NCI-H524 treated with DMSO at 0.1 percent for 48 hours (cell line): ENCODE measurements at places on chromosomes 4 and X.
A peak's percentile ranks its signal among the peaks of the same experiment; 100 is the strongest.

GRCh38 chr4:75924309-75924827 lies 16.4 kb downstream of the NAAA start:
- no peak for DNase-seq

DNA sequence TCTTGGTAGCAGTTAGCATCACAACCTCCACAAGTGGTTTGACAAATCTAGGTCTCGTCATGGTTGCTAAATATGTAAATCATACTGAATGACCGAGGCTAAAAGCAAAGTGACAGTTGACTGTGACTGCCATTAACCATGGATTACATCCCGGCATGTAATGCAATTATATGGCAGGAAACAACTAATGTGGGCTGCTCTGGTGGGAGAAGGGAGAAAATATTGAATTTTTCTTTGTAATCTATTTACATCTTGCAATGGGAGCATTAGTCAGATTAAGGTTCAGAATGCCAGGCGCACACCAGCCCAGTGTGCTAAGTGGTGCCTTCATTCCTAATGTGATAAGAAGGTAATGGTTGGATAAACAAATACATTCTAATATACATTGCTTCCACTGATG lies 35.8 kb downstream of the UNC5C start:
- no peak for DNase-seq

DNA sequence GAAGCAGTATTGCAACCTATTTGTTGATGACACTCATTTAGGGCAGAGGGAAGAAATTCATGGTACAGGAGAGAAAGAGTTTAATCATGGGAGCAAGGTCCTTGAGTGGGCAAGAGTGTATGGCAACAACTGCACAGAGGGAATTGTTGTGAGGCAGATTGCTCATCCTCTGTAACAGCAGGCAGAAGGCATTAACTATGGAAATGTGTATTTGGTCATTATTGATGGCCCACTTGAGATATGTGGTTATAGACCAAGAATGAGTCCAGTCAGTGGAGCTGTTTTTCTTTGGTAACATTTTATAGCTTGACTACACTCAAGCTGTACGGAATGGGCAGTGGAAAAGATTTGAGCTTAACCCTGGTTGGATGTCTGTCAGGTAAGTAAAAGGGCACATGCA lies 15.9 kb downstream of the PLRG1 start:
- DNase-seq, result no peak

- DNase-seq, result no peak
Measured at GRCh38 chr4:77007358-77008230, 58.0 kb downstream of the SEPTIN11 start.

DNA sequence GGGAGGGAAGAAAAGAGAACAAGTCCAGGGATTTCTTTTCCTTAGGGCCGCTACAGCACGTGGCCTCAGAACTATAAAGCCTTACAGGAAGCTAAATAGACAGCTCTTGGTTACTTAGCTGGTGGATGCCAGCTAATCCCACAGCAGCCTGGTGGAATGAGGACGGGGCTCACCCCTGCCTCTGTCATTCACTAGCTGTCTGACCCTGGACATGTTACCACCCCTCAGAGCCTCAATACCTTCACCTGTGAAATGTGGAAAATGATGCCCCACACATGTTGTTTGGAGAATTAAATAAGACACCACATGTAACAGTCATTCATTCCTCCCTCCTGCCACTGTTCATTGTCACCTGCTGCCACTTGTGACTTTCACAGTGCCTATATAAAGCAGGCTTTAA lies 15.7 kb downstream of the CCKAR start:
- DNase-seq, result no peak

DNA sequence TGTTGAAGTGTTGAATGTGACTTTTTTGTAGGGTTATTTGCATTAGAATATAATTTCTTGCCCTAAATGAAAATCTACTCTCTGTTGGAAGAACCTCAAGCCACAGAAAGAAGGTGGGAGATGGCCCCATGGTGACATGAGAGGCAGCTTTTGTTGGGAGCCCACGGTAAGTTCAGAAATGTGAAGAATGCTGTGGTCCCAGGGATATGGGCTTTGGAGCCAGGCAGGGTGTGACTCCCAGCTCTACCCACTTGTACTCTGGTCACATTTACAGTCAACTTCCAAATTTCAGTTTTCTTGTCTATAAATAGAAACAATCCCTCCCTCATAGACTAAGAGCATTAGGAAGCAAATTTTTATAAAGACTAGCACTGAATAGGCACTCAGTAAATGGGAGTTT lies 177.8 kb downstream of the RAB28 start:
- DNase-seq, result no peak

- DNase-seq, result no peak
Measured at GRCh38 chrX:134601240-134601765, 57.0 kb downstream of the PLAC1 start.

DNA sequence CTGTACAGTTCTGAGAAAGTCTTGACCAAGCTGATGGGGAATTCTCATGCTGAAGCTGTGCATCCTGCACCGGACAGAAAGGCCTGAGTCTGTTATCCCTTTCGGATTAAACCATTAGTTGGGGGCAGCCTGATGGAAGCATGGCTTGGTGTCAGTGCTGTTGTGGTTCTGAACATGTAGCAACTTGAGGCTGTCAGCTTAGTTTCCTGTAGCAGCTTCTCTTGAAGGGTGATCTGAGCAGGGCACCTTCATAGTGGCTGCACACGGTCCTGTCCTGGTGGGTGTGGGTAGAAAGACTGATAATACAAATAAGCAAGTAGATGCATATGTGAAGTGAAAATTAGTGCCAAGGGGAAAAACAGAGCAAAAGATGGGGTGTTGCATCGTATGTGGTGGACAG lies 11.7 kb downstream of the KIAA0232 start:
- DNase-seq, result no peak

DNA sequence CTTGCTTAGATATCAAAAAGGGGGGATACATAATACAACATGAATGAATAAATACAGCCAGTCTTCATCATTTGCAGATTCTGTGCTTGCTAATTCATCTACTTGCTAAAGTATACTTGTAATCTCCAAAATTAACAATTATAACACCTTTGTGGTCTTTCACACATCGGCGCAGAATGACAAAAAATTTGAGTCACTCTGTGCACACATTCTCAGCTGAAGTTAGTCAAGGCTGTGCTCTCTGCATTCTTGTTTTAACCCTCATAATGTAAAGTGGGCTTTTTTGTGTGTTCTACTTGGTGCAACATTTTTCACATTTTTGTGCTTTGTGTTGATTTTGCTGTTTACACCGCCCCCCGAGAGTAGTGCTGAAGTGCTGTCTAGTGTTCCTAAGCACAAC lies 65.8 kb upstream of the GPRIN3 start:
- no peak for DNase-seq

- DNase-seq, result no peak
Measured at GRCh38 chr4:11730545-11730944, 301.9 kb upstream of the HS3ST1 start.

DNA sequence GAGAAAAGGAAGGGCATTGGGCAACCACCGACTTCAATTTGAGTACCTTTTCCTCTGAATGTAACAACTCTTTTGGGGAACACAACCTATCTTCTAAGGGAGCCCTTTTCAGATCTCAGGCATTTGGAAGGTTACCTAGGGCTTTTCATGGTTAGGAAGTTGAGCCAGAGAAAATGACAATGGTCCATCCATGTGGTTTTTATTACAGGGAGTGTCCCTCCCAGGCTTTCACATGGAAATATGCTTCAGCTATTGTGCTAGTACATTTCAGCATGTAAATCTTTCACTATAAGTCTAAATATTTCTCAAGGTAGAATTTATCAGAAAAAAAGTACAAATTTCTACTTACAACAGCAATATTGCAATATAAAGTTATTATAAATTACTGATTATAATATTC lies 259.8 kb downstream of the IQCM start:
- DNase-seq, result no peak

DNA sequence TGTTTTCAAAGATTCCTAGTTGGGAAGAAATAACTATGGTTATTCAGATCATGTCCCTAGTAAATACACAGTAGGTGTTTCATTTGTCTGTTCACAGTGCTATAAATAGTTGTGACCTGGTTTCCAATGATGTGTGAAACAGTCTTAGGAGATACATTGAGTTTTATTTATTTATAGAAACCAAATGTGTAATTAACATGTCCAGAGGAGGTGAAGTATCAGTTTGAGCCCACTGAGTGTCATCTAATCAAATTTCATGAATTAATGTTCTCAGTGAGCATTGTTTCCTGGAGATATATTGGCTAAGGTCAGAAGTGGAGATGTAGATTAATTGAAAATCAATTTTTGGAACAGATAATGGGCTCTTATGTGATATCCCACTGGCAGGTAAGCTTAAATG lies 996.3 kb downstream of the FSTL5 start:
- DNase-seq, result no peak

GRCh38 chrX:48831909-48832291 lies 3.5 kb downstream of the PCSK1N start:
- no peak for DNase-seq

DNA sequence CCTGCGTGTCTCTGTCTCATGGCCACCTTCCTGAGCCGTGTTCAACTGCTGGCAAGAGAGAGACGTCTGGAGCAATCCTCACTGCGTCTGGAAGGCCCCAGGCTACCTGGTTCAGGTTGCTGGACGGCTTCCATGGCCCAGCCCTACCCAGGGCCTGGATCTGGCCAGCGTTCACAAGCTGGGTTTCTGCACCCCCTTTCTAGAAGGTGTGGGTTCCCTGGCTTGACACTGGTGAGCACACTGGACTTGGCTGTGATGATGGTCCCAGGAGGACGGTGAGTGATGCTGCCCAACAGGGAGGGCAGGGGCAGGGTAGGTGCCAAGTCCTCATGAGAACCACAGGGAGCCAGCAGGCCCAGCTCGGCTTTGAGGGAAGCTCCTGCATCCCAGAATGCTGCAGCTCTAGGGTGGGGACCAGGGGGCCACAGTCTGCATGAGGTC lies 63.4 kb downstream of the HTRA3 start:
- DNase-seq, result no peak

- DNase-seq, result no peak
Measured at GRCh38 chr4:154559494-154560418, 3.1 kb upstream of the FGB start.

GRCh38 chr4:140756319-140757231 lies at the start of gene TBC1D9:
Gene TBC1D9, minus strand, starts transcription at chr4:140756385. Its CDS starts 340 bp downstream, at chr4:140756045.
- peak; percentile 56 for DNase-seq

DNA sequence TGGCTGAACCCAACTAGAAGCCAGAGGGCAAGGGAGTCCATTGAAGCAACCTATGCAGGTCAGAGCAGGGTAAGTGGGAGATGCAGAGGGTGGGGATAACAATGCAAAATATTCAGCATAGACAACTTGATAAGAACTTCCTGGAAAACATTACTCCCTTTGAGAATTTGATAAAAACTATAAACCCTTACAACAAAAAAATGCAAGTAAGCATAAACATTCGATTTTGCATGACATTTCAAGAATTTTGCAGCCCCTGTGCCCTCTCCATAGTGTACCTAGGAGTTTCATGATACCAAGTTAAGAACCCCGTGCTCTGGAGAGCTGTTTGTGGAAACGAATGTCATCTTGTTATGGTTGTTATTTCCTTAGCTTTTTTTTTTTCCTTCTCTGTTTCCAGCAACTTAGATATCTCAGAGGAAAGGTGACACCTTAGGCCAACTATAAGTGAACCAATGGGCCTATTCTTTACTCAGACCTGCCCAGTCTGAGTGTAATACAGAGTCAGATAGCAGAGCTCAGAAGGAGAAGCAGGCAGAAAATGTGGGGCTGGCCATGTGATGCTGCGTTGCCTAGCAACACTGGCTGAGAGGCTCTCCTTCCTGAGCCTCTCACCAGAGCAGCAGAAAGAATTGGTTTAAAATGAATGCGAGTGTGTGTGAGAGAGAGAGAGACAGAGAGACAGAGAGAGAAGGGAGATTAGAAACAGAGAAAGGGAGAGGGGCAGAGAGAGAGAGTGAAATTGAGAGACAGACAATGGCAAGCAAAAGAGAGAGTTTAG lies 36.7 kb upstream of the GABRQ start:
- DNase-seq, result peak; percentile 42

- DNase-seq, result no peak
Measured at GRCh38 chr4:36208893-36209473, 35.3 kb downstream of the ARAP2 start.

DNA sequence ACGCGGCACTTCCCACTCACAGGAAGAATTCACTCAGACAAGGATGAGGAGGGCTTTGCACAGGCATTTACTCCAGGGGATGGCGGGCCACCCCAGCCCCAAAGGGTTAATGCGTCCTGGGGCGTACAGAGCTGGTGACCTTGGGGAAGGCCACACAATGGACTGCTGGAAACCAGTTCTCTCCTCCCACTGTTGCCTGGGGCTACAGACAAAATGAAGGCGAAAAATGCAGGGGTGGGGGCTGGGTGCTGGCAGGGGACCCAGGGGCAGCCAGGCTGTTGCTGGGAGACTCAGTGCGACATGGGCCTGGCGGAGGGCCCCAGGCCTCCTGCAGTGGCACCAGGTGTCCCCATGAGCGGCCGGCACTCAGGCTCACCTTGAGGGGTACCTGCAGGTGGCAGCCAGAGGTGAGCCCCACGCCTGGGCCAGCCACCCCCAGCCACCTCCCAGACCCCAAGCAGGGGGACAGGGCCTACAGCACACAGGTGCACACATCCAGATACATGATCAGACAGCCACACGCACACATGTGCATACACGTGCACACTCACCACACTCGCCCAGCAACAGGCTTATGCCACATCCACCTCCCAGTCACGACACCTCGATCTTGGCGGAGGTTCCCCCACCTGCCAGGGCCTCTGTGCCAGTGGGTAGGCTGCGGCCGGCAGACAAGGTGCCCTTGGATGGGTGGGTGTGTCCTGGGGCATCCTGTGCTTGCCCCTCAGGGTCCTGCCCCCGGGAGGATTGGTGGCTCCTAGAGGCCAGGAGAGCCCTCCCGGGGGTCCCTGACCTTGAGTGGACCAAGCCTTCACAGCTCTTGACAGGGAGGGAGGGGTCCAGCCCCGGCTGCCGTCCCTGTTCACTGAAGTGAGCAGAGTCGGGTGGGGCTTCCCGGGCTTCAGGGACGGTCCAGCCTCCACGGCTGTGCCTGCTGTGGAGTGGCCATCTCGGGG lies 13.1 kb downstream of the NAT8L start:
- DNase-seq, result no peak

- DNase-seq, result no peak
Measured at GRCh38 chrX:37752936-37753335, 26.9 kb upstream of the CYBB start.

- DNase-seq, result no peak
Measured at GRCh38 chr4:140061659-140062289, 92.2 kb downstream of the MAML3 start.

DNA sequence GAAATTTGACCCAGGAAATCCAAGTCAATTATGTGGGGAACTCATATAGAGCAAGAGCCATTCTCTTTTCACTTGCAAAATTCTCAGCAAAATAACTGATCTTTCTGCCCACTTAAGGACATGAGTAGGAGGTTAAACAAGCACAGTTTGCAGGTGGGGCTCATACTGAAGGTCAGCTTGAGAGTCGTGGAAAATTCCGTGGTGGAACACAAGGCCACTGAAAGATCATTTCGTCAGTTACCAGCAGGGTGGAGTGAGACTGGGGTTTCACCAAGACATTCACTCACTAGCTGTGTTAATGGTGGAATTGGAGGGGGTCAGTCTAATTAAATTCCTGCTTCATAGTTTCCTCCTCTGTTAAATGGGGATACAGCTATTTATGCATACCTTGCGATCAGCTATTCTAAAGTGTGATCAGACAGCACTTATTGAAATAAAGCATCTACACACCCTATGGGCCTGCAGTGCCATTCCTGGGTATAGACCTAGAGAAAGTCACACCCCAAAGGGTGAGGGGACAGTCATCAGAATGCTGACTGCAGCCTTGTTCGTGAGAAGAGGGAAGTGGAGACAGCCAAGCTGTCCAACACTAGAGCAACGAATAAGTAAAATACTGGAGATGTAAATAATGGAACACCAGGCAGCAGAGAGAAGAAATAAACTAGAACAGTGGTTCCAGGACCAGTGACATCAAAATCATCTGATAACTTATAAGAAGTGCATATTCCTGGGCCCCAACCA lies 42.7 kb upstream of the CLNK start:
- DNase-seq, result no peak
